SJCRH30 (cell line): ENCODE measurements at places on chromosomes 7 and 10. TPM values are rescaled to one million over a fixed set of nuclear protein-coding genes. Genes with fewer than 3 reads are reported as not detected.
A peak's percentile ranks its signal among the peaks of the same experiment; 100 is the strongest.

DNA sequence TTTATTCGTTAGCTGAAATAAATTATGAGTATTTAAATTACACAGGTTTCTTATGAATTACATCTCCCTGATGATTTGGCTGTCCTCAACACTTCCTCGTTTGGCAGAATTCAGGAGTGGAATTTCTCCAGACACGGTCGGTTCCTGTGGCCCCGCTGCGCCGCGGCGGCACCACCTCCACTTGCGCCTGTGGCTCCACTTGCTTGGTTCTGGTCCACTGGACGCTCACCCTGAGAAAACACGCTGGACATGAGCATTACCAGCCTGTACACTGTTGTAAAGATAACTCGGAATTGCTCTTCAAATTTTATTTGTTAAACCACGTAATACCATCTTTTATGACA lies 85.3 kb downstream of the ZNF33B start:
- H3K4me3 ChIP-seq, result peak overlapping the region; percentile 70
- H3K27ac ChIP-seq, result no peak overlapping the region
- no peaks in the 10 kb centered on the region for H3K27me3 ChIP-seq
- H3K36me3 ChIP-seq, result no peaks in the 10 kb centered on the region

- DNase-seq, result no peak
- no peak overlapping the region for H3K27ac ChIP-seq
- no peaks in the 10 kb centered on the region for H3K27me3 ChIP-seq
- no peak overlapping the region for H3K4me3 ChIP-seq
- no peaks in the 10 kb centered on the region for H3K36me3 ChIP-seq
- no peaks in the 10 kb centered on the region for H3K4me1 ChIP-seq
Observed at GRCh38 chr10:132586739-132587138, 49.2 kb downstream of the INPP5A start.

DNA sequence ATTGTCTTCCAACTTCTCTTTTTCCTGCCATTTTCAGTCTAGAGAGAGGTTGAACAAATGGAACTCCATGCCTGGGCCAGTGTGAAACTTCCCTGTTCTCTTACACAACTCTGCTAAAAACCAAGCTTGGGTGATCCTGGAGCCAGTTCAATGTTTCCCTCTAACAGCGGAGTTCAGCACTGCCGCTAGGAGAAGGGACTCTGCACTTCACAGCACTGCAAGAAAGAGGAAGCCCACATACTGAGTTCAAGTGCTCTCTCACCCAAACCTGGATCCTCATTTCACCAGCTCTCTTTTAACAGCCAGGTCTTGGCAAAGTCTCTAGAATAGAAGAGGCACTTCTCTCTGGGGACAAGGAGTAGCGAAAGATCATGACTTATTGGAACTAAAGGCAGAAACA lies 18.8 kb downstream of the FOXI2 start:
- DNase-seq, result no peak
- no peaks in the 10 kb centered on the region for H3K4me1 ChIP-seq
- no peaks in the 10 kb centered on the region for H3K36me3 ChIP-seq
- no peak overlapping the region for H3K27ac ChIP-seq
- no peak overlapping the region for H3K4me3 ChIP-seq

DNA sequence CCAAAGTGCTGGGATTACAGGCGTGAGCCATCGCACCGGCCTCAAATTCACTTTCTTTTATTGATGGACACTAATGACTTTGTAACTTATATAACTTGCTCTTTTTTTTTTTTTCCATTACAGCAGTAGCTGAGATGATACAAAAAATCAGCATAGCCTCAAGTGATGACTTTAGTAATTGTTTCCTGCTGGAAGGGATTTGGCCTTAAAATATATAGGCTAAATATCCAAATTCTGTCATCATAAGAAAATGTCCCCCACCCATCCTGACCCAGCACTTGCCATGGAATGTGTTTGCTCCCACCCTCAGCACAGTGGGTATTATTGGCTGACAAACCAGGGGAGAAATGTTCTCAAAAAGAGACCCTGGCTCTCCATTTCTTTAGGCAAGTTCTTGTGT lies 1264.1 kb upstream of the AUTS2 start:
- no peak overlapping the region for H3K4me3 ChIP-seq
- DNase-seq, result no peak
- no peaks in the 10 kb centered on the region for H3K4me1 ChIP-seq
- H3K36me3 ChIP-seq, result no peaks in the 10 kb centered on the region
- no peak overlapping the region for H3K27ac ChIP-seq
- 0 out of 2 replicates have a peak, but pooled peaks cover 4% of the 10 kb centered on the region for H3K27me3 ChIP-seq

- H3K27ac ChIP-seq, result no peak overlapping the region
- no peaks in the 10 kb centered on the region for H3K27me3 ChIP-seq
- H3K4me3 ChIP-seq, result no peak overlapping the region
- peaks cover 5% of the 10 kb centered on the region for H3K4me1 ChIP-seq
Observed at GRCh38 chr10:3747984-3748383, 37.0 kb downstream of the KLF6 start.

GRCh38 chr10:129911451-129912165 lies 52.5 kb downstream of the EBF3 start:
- peaks cover 19% of the 10 kb centered on the region; the same call in 1 of the 2 replicates for H3K4me1 ChIP-seq
- H3K36me3 ChIP-seq, result no peaks in the 10 kb centered on the region
- DNase-seq, result no peak
- H3K27ac ChIP-seq, result peak overlapping the region; percentile 84; the same call in 1 of the 2 replicates
- H3K27me3 ChIP-seq, result no peaks in the 10 kb centered on the region

GRCh38 chr7:138903186-138903820 lies 77.9 kb downstream of the KIAA1549 start:
- H3K4me3 ChIP-seq, result no peak overlapping the region
- no peak for DNase-seq
- peaks cover 14% of the 10 kb centered on the region for H3K4me1 ChIP-seq

GRCh38 chr10:84302223-84302622 lies 26.2 kb upstream of the CCSER2 start:
- no peaks in the 10 kb centered on the region for H3K27me3 ChIP-seq
- H3K27ac ChIP-seq, result no peak overlapping the region
- H3K4me1 ChIP-seq, result no peaks in the 10 kb centered on the region
- no peak for DNase-seq
- H3K36me3 ChIP-seq, result no peaks in the 10 kb centered on the region

- no peak overlapping the region for H3K4me3 ChIP-seq
- H3K4me1 ChIP-seq, result no peaks in the 10 kb centered on the region
- H3K36me3 ChIP-seq, result no peaks in the 10 kb centered on the region
- no peak overlapping the region for H3K27ac ChIP-seq
- H3K27me3 ChIP-seq, result no peaks in the 10 kb centered on the region
Observed at GRCh38 chr10:69405221-69405620, 11.5 kb downstream of the TACR2 start.

GRCh38 chr7:128937271-128937646 lies 468 bp upstream of the IRF5 start:
- no peak overlapping the region for H3K27ac ChIP-seq
- H3K27me3 ChIP-seq, result peaks cover 35% of the 10 kb centered on the region; the same call in 1 of the 2 replicates
- H3K36me3 ChIP-seq, result no peaks in the 10 kb centered on the region
- peak overlapping the region; percentile 51; the same call in 1 of the 2 replicates for H3K4me3 ChIP-seq
- no peaks in the 10 kb centered on the region for H3K4me1 ChIP-seq

CCL26 gene
- not detected in 2 replicates for total RNA-seq

DNA sequence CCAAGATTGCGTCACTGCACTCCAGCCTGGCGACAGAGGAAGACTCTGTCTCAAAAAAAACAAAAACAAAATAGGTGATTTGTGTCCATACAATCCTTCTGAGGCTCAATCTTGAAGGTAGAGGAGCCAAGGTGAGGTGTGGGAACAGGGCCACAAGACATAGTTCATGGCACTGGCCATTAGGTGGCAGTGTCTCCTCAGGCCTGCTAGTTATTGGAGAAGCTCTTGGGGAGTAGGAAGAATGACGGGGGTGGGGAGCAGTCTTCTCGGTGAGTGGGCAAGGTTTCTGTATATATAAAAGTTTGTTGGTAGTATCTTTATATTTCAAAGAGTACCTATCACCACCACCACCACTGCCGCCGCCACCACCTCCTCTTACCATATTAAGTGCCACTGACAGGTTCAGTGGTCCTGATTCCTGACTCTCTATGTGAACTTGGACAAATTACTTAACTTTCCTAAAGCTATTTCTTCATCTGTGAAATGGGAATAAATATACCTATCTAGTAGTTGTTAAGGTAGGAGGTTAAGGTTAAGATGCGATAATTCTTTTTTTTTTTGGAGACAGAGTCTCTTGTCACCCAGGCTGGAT lies 24.0 kb downstream of the CCSER2 start:
- no peaks in the 10 kb centered on the region for H3K27me3 ChIP-seq
- no peaks in the 10 kb centered on the region for H3K4me1 ChIP-seq
- DNase-seq, result peak; percentile 58
- no peaks in the 10 kb centered on the region for H3K36me3 ChIP-seq
- no peak overlapping the region for H3K27ac ChIP-seq

OIT3 gene
- total RNA-seq, result 0.08 and 0.13 TPM in 2 replicates

- 0 out of 2 replicates have a peak overlapping the region, but pooled peaks have one; percentile 100 for H3K27ac ChIP-seq
- peaks cover 8% of the 10 kb centered on the region; the same call in 1 of the 2 replicates for H3K4me1 ChIP-seq
- no peak overlapping the region for H3K4me3 ChIP-seq
- peaks cover 41% of the 10 kb centered on the region for H3K36me3 ChIP-seq
- H3K27me3 ChIP-seq, result no peaks in the 10 kb centered on the region
Observed at GRCh38 chr10:3781468-3782145, 3.4 kb downstream of the KLF6 start.

CCAR1 gene
- total RNA-seq, result 55.9 and 64.5 TPM in 2 replicates

DNA sequence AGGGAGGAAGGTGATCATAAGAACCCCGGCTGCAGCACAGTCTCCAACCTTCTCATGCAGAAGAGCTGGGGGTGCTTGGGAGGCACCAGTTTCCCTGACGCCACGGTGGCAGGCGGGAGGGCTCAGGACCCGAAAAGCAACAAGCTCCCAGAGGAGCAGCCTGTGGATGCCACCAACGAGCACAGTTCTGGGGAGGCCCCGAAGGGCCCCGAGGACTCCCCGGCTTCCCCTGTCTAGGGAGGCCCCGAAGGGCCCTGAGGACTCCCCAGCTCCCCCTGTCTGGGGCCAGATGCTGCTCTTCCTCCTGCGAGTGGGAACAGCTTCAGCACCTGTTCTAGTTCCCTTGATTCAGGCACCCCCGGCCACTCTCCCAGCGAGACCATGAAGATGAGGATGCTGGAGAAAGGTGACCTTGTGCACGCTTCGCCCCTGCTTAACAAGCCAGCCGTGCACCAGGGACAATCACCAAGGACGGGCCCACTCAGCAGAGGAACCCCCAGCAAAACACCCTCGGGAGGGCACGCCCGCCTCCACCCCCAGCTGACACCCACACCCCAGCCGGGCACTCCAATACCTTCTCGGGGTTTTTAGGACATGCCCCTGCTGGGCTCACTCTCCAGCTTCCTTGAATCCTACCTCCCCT lies 112.5 kb downstream of the PTPRN2 start:
- H3K36me3 ChIP-seq, result no peaks in the 10 kb centered on the region
- no peak for DNase-seq
- no peaks in the 10 kb centered on the region for H3K4me1 ChIP-seq
- peaks cover 39% of the 10 kb centered on the region for H3K27me3 ChIP-seq
- no peak overlapping the region for H3K27ac ChIP-seq
- no peak overlapping the region for H3K4me3 ChIP-seq

DNA sequence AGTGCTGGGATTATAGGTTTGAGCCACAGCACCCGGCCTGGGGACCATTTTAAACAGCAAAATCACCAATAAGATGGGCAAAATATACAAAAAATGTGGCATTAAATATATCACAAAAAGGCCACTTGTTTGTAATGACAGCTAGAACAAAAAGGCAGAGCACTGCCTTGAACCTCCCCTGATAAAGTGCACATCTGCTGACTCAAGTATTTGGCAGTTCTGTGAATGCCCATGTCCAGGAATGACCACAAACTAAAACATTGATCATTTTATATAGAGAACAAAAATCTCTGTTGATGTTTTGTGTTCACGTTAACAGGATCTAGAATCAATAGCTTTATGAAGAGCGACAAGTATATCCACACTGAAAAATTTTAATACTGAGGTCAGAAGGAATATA lies 21.5 kb downstream of the HERC4 start:
- no peaks in the 10 kb centered on the region for H3K27me3 ChIP-seq
- DNase-seq, result no peak
- H3K4me1 ChIP-seq, result no peaks in the 10 kb centered on the region
- H3K27ac ChIP-seq, result no peak overlapping the region

HK1 gene
- 35.2 and 36.6 TPM in 2 replicates for total RNA-seq

RBM33 gene
- 38.5 and 38.7 TPM in 2 replicates for total RNA-seq

DNA sequence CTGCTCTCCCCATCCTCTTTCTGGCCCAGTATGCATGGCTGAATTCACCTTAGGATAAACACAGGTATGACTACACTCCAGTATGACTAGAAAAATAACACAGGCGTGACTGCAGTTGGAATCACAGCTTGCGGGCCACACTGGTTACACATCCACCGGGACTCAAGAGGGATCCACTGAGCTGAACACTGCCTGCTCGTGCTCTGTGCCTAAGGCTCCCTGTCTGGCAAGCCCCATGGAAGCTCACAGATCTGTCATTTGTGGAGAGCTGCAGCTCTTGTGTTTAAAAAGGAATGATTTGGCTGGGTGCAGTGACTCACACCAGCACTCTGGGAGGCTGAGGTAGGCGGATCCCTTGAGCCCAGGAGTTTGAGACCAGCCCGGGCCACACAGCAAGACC lies 26.8 kb downstream of the VOPP1 start:
- peaks cover 4% of the 10 kb centered on the region; the same call in 1 of the 2 replicates for H3K36me3 ChIP-seq
- no peak overlapping the region for H3K27ac ChIP-seq
- peaks cover 19% of the 10 kb centered on the region for H3K4me1 ChIP-seq
- DNase-seq, result no peak
- no peak overlapping the region for H3K4me3 ChIP-seq

DNA sequence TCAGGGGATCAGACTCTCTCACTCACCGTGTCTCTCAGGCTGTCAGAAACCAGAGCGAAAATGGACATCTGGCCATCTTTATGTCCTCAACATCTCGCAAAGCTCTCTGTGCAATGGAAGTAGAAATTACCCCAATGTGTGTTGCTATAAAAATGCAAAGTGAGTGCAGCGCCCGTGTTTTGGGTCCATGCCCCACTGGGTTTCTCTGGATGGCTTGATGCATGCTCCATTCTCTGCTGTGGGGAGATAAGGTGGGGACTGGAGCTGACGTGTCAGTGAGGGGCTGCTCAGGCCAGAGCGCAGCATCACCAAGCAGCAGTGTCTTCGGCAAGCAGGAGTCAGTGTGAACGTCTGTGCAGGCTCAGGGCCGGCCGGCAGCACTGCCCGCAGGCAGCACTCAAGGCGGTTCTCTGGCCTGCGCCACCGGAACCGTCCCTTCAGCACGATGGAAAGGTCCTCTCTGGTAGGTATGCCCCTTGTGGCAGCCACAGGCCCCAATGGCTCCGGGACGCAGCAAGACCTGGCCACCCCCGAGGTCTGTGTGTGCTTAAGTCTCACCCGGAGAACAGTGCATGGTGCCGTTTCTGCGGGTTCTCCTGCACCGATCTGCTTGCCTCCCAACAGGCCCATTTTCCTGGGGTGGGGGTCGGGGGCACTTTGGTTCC lies 30.2 kb downstream of the WDR86 start:
- H3K27me3 ChIP-seq, result peaks cover 4% of the 10 kb centered on the region; the same call in 1 of the 2 replicates
- H3K4me1 ChIP-seq, result no peaks in the 10 kb centered on the region
- H3K27ac ChIP-seq, result no peak overlapping the region
- DNase-seq, result no peak
- no peaks in the 10 kb centered on the region for H3K36me3 ChIP-seq

DNA sequence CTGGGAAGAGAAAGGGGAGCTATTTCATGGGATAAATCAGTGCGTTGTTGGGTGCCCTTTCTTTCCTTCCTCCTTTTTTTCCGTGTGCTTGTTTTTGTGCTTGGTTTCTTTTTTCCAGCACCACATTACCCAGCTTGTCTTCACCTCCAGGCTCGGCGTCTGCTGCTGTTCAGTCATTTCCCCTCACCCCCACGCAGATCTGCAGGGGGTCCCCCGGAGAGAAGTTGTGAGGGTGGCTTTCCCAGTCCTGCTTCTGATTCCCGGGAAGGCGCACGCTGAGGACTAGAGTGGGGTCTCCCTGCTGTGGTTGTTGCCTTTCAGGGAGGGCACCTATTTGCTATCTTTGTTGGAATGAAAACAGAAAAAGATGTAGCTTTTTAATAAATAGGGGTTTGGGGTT lies 1.6 kb downstream of the CAMK1D start:
- H3K27me3 ChIP-seq, result peaks cover 18% of the 10 kb centered on the region; the same call in 1 of the 2 replicates
- H3K36me3 ChIP-seq, result no peaks in the 10 kb centered on the region
